ENCODE measurements at places on chromosomes 2 and 18.

GRCh38 chr2:177422271-177422670 lies 29.7 kb downstream of the AGPS start:
- no peak for DNase-seq

DNA sequence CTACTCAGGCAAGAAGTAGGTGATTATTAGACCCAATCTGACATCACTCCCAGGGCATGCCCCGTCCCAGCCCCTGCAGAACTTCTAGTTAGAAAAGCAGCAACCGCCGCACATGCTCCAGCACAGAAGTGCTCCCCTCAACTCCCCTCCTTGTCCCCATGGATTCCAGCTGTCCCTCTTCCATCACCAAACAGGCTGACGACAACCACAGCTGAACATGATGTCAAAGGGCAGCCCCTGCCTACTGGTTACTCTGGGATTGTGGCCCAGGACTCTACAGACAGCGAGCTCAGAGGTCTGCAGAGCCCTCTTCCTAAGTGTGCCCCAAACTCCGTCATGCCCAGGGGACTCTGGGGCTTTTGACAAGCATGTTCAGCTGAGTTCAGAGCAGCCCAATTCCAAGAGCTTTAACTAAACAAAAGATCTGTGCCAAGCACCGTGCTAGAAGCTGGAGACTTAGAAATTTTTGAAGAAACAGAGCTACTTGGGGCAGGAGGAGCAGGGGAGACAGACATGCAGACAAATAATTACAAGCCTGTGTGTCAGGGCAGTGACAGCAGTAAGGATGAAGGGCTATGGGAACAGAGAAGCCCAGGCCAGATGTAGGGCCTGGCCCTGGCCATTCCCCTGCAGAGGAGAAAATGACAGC lies 148.1 kb downstream of the BCL11A start:
- no peak for DNase-seq

DNA sequence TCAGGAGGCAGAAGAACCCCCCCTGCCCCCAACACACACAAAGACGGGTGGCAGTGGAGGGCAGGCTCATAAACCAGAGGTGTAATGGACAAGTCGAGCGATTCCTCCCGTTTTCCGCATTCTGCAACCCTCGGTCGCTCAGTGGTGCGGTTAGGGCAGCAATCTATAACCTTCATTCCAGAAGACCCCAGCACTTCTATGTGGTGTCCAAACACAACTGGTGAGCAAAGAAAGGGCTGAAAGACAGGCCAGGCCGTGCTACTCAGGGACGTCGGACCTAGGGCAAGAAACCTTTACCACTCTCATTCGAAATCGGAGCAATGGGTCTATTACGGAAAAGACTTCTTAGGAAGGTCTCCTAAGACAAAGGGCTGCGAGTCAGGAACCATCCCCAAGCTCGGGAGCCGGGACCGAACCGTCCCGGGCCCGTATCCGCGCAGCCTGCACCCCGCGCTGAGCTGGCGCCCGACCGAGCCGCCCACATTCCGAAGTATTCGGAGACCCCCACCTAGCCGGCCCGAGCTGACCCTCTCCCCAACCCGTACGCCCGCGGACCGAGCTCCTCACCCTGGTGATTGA lies 568 bp downstream of the ARL5A start:
- peak; percentile 31 for DNase-seq

DNA sequence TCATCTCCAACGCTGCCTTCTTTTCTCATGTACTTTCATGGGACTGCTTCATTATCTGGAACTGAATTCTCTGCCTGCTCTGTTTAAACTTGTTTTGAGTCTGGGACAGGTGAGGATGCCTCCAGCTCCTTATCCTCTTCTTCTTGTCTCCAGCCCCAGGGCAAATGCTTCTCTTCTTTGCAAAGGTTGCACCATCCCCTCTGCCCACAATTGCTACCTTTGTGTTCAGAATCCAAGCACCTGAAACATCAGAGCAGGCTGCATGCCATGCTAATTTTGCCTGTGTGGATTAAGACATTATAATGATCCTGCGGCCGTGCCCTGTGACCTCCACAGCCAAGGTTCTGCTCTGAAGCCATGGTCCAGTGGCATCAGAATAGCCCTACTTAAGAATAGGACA lies 309.5 kb downstream of the EPHA4 start:
- DNase-seq = no peak

GRCh38 chr18:73164430-73164829 lies 296.6 kb upstream of the NETO1 start:
- DNase-seq = no peak

DNA sequence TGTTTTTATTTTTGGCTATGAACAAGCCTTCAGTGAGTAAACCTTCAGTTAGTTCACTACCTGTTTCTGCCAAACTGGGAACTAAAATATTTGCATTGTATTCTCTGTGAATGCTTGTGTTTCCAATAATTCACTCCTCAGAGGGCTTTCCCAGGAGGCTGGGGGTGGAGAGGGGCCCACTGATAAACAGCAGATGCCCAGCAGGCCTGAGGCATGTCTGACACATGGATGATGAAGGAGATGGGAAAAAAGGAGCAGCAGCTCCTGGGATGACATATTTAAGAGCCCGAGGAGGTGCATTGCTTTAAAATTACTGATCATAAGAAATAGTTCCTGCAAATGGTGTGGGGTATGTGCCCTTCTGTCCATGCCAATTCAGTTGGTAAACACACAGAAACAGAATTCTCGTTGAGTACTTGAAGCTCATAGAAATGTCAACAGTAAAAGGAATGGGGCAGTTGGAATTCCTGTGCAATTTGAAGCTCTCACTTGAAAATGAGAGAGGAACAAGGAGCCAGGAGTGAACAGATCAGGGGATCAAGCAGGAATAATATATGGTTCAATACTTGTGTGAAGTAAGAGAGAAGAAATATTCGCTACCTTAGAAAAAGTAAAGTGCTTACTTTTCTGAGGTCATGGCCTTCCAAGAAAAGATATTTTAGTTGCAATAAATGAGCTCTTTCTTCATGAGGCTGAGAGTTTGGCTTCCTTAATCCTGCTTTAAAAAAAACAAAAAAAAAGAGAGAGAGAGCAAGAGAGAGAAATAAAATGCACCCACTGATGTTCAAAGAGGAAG lies 22.0 kb upstream of the HNMT start:
- peak; percentile 28 for DNase-seq

DNA sequence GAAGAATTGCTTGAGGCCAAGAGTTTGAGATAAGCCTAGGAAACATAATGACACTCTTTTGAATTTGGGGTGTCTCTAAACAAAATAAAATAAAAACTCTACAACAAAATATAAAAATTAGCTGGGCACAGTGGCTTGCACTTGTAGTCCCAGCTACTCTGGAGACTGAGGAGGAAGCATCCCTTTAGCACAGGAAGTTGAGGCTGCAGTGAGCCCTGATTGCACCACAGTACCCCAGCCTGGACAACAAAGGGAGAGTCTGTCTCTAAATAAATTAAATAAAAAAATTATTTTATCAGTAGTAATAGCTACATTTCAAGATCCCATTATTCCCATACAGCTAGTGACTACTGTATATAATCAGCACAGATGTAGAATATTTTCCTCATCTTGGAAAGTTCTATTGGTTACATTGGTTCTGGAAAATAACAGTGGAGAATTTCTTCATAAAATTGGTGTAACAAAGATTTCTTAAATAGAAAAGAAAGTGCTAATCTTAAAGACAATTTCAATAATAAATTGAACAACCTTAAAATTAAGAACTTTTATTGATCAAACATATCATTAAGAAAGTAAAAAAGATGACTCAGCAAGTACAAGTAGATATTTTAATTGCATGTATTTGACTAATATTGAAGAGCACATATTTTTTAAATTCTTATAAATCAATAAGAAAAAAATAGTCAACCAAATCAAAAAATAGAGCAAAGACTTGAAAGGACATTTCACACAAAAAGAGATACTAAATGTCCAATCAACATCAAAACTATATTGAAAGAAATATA lies 90.4 kb upstream of the KYNU start:
- DNase-seq = no peak

DNA sequence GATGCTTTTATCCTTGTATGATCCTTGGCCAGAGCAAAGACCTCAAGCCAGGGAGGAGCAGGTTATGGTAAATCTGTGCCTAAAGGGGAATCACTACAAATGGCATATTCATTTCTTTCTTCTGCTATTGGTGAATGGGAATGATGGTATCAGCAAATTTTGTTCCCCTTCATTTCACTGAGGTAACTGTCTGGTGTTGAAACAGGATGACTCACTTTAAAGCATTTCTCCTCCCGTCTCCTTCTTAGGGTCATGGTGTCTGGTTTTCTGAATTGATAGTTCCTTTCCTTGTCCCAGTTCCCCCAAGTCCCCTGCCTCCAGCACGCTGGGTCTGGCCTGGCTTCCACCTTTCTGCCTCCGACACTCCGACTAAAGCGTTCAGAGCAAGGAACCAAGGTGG lies 109.2 kb downstream of the MREG start:
- DNase-seq = no peak

DNA sequence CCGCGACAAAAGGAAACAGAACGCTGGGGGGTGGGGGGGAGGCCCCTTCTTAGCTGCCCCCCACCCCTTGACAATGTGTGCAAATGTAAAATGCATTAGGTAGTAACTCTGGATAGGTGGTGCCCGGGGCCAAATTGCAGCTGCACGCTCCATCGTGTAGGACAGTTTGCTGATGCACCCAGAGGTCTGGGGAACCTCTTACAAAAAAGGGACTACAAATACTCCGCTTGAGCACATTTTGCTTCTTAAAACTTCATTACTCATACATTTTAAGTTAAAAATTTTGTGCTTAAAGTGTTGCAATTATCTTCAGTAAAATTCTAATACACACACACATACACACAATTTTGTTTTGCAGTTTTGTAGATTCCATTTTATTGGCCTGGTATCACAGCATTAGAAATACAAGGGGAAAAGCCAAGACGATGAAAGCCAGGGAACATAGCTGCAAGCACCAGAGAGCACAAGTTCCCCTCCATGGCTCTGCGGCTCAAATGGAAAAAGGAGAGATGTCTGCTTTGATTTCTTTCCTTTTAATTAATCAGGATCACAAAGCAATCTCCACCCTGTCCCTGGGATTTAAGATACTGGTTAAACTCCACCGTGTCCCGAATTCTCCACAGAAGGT lies 582.1 kb downstream of the ZEB2 start:
- DNase-seq = peak; percentile 64

DNA sequence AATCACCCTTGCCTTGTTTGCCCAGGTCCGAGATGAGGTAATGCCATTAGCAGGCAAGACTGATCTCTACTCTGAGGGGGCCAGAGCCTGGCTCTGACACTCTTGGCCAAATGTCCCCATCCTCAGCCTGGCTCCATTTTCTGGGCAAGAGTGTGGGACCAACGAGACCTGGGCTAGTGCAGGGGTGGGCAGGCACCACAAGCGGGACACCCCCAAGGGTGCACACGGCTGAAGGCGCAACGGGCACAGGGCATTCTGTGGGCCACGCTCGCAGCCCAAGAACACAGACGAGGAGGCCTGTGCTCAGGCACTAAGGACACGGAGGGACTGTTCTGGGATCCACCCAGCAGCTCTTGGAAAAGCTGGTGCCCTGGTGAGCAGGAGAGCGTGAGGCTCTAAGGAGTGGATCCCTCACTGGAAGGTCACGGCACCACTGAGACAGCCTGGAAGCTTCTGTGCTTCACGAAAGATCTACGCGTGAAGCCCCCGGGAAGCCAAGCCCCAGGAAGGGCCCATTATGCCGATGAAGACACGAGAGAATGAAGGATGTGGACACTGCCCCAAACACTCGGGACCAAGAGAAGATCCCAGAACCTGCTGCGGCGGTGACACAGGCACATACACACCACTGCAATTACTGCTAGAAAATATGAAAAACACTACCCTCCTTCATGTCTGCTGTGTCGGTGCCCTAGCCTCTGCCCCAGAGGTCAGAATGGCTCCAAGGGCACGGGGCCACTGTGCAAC lies 138.2 kb downstream of the HDAC4 start:
- DNase-seq = no peak

DNA sequence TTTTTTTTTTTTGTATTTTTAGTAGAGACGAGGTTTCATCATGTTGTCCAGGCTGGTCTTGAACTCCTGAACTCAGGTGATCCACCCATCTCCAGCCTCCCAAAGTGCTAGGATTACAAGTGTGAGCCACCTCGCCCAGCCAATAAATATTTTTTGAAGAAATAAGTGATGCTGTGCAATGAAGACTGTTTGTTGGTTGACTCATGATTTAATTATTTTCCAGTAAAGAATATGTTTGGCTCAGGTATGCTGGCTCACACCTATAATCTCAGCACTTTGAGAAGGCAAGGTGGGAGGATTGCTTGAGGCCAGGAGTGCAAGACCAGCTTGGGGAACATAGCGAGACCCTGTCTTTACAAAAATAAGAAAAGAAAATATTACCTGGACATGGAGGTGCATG lies 41.8 kb upstream of the LPIN2 start:
- DNase-seq = no peak

DNA sequence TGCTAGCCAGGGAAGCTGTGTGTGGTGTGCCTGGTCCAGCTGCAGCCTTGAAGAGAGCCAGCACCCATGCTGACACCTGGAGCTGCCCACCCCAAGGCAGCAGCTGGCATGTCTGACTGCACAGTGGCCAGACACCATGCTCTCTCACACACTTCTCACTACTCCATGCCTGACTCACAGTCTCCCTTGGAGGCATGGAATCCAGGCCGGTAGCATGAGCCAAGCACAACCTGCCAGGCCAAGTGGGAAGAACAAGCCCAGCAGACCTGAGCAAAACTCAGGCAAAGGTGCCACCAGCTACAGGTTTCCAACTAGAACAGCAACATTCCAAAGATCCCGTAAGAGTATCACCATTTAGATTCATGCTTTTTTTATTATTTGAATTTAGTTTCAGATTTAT lies 625.3 kb upstream of the LRRTM4 start:
- DNase-seq = no peak

DNA sequence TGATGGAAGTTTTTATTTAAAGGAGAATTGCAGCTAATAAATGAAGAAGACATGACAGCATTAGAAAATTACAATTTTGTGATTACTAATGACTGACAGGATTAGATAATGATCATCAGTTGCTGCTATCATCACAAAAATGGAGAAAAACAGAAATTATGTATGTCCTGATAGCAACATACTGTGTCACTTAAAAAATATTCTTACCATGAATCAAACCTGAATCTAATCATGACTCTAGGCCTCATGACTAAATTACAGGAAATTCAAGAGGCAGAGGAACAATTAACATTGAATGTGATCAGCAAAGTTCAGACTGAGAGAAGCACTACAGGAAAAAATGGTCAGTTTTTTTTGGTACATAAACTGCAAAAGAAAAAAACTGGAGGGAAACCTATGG lies 147.8 kb downstream of the PMAIP1 start:
- no peak for DNase-seq

DNA sequence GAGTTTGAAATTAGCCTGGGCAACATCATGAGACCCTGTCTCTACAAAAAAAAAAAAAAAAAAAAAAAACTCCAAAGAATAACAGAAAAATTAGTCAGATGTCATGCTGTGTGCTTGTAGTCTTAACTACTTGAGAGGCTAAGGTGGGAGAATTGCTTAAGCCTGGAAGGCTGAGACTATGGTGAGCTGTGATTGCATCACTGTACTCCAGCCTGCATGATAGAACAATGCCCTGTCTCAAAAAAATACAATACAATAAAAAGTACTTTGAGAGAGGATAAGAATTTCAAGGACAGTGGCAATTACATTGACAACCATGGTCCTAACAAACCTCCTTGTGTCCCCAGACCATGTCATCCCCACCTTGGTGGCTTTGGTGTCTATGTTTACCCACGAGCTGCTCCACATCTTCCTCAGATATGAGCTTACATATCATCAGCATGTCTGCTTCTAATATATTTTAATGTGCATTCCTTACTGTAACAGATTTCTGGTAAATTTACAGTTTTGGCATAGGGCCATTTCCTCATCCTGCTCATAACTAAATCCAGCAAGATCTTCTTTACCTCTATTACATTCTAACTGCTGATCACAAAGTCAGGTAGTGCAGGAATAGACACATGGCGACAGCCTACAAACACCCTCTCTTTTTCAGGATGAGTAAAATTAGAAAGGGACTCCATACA lies 437.7 kb upstream of the HNRNPA3 start:
- DNase-seq = no peak
